ENCODE measurements at places on chromosomes 2 and 18.

- DNase-seq = peak; percentile 91
These were observed at the start of gene FASTKD1 for GRCh38 chr2:169573160-169573973. FASTKD1 (minus strand) TSS chr2:169573865; CDS start chr2:169572029, 1,836 bp downstream.

- DNase-seq = no peak
These were observed at the start of gene ANKRD30B for GRCh38 chr18:14747513-14748474. ANKRD30B (plus strand) TSS chr18:14748172; CDS start chr18:14748420, 248 bp downstream.

- DNase-seq = no peak
These were observed 309.1 kb upstream of the COL3A1 start for GRCh38 chr2:188664951-188665595.

DNA sequence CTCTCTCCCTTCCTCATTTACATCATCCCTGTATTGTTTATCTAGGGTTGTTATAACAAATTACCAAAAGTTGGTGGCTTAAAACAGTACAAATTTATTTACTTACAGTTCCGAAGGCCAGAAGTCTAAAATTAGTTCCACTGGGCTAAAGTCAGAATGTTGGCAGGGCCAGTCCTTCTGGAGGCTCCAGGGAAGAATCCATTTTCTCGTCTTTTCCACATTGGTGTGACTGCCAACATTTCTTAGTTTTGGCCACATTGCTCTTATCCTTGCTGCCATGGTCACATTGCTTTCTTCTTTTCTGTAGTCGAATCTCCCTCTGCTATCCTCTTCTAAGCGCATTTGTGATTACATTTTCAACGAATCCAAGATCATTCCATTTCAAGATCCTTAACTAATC, 34.7 kb downstream of the ICOS start:
- no peak for DNase-seq

- no peak for DNase-seq
These were observed 410.0 kb upstream of the TNP1 start for GRCh38 chr2:217269701-217270484.

DNA sequence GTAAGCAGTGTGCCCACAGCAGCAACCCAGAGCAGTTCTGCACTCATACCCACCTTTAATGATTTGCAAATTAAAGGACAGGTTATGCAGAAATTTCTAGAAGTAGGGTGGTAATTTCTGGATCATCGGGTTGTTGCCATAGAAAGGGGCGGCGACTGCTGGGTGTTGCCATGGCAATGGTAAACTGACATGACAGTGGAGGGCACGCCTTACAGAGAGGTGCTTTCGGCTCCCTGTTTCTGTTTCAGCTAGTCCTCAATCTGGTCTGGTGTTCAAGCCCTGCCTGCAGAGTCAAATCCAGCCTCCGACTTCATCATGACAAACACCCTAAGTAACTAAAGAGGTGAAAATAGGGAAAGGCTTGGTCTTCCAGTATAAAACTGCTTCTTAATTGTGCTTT, 667.7 kb downstream of the SOCS6 start:
- DNase-seq = no peak

GRCh38 chr18:35303610-35304009, 13.6 kb upstream of the ZSCAN30 start:
- no peak for DNase-seq

DNA sequence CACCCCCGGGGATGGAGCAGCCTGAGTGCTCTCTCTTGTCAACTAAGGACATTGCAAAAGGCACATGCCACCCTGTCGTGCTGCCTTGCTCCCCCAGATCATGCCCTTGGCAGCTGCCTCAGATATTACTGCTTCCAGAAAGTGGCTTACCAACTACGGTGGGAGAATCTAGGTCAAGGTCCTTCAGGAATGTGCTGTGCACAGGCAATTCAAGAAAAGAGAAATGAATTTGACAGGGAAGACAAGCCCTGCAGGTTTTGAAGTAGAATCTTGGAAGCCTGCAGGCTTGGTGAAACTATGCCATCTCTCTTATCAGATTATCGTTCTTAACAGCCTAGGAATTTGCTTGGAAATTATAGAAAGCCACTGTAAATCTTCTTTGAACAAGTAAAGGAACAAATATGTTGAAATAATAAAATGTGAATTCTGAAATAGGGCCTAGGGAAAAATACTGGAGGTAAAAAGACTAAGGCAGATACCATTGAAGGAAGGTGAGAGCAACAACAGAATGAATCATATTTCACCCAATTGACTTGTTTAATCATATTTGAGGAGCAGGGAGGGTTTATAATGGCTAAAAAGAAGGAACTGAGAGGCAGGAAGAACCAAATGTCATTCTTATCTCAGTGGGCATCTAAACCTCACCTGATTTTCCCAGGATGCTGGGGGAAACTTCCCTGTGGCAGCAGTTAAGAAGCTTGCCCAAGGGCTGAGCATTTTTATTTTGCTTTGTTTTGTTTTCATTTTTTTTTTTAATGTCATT, 94.0 kb upstream of the GLS start:
- DNase-seq = no peak

GRCh38 chr18:56003720-56004088, 415.7 kb upstream of the TCF4 start:
- DNase-seq = no peak

DNA sequence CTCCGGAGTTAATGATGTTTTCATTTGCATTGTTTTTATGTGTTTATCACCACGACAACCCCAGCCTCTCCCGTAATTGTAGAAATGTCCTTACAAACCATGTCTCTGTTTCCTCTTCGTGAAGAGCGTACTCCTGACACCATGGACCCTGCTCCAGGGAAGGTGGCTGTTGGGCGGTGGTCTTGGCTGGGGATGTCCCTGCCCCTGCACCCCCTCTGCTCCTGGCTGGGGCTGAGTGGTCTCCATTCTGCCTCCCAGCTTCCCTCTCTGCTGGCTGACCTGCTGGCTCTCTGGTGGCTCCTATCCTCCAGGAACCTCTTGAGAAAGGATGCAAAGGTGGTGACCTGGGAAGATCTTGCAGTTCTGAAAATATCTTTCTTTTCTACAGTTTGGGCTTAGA, 81.1 kb downstream of the ASB1 start:
- no peak for DNase-seq

DNA sequence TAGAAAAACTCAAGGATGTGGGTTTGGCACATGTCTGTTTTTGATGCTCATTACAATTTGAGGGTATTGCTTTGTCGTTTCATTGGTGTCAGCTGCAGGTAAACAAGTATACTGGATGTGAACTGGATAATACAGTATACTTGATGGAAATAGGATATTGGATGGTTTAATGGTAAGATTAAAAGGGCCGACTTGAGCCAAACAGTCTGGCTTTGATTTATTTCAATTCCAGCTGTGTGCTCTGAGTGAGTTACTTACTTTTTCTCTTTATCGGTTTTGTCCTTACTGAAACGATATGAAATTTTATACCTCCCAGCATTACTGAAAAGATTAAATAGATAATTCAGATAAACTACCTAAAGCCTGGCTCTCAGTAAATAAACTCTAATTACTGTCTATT, 227.6 kb downstream of the ASXL3 start:
- DNase-seq = no peak

DNA sequence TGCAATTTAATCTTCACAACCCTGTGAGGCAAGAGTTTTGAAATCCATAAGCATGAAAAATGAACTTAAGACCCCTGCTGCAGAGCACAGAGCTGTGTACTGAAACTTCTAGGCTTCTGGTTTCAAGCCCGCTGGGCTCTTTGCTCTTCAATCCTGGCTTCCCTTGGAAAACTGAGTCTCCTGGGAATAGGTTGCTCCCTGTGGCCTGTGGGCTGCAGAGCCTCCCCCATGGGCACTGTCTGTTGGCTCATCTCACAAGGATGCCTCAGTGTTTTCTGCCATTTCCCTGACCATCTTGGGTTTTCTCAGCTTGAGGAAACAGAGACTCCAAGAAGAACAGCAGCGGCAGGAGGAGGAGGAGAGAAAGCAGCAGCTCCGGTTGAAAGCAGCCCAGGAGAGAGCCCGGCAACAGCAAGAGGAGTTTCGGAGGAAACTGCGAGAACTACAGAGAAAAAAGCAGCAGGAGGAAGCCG, 44.5 kb downstream of the SUMO1 start:
- no peak for DNase-seq

- DNase-seq = no peak
These were observed 230.8 kb upstream of the RAB6C start for GRCh38 chr2:129748653-129749052.

DNA sequence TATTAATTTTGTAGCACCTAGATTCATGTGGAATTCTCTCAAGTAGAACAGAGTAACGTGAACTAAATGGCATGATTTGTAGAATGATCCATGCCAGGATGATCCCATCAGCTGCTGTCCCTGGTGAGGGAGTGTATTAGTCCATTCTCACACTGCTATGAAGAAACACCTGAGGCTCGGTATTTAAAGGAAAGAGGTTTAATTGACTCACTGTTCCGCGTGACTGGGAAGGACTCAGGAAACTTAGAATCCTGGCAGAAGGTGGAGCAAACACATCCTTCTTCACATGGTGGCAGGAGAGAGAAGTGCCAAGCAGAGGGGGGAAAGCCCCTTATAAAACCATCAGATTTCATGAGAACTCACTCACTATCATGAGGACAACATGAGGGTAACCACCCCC, 312.6 kb downstream of the PTPRM start:
- DNase-seq = no peak

DNA sequence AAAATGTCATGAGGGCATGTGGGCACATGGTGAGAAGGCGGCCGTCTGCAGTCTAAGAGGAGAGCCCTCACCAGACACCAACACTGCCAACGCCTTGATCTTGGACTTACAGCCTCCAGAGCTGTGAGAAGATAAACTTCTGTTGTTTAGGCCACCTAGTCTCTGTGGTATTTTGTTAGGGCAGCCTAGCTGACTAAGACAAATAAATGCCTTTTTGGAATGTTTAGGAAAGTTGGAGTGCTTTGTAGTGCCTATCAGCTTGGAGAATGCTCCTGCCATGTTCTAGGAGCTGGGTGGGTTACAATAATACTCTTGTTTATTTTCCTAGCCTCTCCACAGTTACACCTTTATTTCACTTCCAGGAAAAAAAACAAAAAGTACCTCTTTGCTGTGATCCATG, 92.0 kb downstream of the SPP2 start:
- no peak for DNase-seq

DNA sequence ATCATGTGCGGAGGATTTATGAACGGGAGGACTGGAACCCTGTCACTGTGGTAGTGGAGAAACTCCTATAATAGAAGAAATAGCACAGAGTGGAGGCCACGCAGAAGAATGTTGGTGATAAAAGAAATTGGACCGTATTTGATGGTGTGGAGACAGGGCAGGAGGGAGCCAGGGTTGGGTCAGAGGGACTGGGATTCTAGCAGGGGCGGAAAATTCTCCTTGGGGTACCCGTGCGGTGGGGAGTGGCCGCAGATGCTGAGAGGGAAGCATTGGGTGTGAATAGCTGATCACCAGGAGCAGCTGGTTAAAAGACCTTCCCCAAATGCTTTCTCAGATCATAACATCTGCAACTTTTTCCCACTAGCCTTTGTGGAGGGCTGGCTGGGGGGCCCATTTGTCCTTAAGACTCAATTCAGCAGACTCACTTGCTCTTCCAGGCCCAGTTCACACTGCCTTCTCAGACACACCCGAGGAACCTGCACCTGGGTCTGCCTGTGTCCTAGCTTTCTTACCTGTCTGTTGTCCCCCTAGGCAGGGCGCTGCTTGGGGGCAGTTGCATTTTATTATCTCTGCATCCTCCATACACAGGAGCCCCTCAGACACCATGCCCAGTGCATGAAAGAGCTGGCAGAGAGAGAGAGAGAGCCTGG, 7.1 kb downstream of the SH3BP4 start:
- DNase-seq = no peak

- DNase-seq = no peak
These were observed 83.9 kb downstream of the AAK1 start for GRCh38 chr2:69559442-69560146.

DNA sequence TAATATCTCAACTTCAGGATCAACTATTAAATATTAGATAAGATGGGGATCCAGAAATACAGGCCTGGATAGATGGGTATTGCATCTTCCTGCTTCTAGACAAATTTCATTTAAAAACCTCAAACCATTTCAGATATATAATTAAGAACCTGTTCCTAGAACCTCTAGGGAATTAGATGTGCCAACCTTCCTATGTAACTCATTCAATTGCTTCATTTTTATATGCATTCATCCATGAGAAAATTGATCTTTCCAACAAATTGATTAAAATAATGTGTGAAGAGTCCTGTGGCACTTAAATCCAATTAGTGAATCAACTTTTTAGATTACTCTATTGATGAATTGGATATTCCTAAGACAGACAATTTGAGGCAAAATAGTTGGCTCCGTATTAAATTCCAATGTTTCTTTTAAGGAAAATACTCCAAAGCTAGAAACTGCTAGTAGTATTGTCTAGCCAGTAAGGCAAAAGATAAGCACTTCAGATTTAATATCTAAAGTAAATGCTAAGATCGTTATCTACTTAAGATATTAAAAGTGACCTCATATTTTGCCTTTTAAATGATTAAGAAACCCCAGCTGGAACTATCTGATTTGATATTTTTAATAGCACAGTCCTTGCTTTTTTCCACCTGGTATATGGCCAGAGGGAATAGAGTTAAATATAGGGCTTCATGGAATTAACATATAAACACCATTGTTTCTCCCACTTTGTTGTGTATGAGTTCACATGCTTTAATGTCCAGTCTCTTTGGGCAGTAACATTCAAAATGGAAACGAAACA, 35.8 kb downstream of the DARS1 start:
- no peak for DNase-seq

GRCh38 chr2:170696948-170697347, 18.2 kb upstream of the SP5 start:
- no peak for DNase-seq

DNA sequence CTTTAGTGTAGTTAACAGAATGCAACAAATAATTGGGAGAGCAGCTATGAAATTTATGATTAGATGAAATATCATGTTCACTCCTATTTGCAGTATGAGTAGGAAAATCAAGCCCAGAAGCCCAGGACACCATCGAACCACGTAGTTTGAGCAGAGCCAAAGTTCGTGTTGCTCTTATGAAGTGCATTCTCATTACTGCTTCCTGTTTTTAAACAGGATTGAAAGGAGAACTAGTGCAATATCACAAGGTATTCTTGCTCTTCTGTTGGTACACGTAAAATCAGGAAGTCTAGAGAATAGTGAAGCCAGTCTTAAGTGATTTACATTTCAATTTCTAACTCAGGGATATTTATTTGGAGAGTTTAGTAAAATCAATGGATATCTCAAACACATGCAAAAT, 21.1 kb downstream of the ARHGAP15 start:
- no peak for DNase-seq

DNA sequence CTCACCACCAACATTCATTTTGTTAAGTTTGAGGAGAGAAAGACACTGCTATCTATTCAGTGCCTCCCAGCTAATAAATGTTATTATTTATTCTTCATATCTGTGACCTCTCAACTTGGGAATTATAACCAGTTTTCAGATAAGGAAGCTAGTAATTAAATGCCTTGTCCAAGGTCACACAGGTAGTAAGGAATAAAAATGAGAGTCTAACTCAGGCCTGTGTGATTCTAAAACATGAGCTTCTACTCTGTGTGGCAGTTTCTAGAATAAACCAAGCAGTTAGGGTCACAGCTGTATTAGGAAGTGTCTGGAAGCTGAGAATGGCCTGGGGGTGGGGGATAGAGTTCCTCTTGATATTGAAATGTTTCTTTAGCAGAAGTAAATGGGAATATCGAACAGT, 137.8 kb upstream of the LRATD1 start:
- DNase-seq = no peak

- DNase-seq = no peak
These were observed 47.5 kb upstream of the ASAP2 start for GRCh38 chr2:9158786-9159779.

- DNase-seq = no peak
These were observed 23.4 kb downstream of the HNRNPA3 start for GRCh38 chr2:177235855-177236437.

GRCh38 chr18:32934201-32934600, 161.4 kb upstream of the KLHL14 start:
- no peak for DNase-seq

GRCh38 chr2:217361483-217361880, 501.6 kb upstream of the TNP1 start:
- no peak for DNase-seq

Data from stimulated activated CD8-positive, alpha-beta memory T cell treated with anti-CD3 and anti-CD28 coated beads, Interleukin-4, amount 100 ng/mL, for 48 hours (primary cell).